SW 1271 (cell line): ENCODE measurements at places on chromosomes 6 and 20.

DNA sequence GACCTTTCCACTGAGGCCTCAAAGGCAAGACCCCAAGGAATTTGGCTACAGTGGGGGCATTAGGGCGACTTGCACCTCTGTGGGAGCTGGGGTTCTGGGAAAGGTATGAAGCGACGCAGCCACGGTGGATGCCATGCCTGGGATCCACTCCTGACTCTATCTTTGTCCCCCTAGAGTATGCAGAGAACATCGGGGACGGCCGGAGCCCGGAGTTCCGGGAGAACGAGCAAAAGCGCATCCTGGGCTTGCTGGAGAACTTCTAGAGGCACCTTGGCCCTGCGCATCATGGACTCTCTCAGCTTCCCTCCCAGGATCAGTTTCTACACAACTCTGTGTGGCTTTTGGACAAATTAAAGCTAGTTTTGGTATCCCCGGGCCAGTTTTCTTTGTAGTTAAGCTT is 31.2 kb upstream of the VSTM2L start:
- DNase-seq: no peak

- DNase-seq: no peak
Measured at GRCh38 chr20:17871886-17872285, 96.7 kb downstream of the SNX5 start.

DNA sequence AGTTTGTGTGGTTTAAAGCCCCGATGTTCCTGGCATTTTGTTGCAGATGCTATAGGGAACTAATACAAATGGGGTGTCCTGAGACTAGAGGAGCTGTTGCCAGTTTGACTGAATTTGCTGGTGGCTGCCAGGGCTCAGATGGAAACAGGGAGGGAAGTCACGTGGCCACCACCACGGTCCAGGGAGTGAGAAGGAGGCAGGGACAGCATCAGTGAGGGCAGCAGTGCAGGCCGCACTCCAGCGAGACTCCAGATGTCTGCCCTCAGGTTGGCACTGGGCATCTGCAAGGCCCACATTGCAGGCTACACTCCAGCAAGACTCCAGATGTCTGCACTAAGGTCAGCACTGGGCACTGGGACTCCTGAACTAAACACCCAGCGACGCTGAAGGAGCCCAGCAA is 86.2 kb downstream of the RAMACL start:
- no peak for DNase-seq

DNA sequence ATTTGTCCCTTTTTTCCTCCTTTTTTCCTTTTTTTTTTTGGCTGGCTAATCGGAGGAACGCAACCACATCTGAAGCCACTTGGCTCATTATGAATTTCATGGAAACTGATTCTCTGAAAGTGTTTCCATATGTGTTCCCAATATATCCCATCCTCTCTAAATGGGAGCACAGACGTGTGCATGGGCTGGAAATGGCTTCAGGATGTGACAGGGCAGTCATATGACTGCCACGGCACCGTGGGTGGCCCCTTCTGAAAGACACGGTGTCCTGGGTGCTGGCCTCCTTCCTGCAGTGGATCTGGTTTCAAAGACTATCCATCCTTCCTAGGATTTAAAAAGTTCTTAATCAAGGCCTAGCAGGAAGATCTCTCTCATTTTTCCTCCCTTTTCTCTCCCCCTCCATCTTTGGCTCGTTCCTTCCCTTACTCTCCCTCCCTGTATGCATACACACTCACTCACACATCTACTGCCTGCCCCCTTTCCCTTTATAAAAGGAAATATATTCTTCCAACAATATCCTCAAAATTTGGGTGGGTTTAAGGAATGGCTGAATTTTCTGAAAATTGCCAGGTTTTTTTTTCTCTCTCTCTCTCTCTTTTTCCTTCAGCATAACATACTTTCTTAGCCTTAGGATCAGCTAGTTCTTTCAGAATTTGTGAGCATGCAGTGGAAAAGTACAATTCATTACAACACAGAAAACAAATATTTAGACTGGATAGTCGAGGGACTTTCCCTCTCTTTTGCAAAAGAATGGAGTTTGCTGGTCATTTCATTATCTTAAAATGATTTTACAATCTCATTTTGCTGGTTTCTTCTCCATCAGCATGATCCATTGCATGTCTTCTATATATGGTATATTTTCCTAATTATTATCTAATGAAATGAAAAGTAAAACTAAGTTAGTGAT is 161.2 kb upstream of the SUPT3H start:
- DNase-seq: no peak

GRCh38 chr6:27865850-27866356 is 46.3 kb downstream of the OR2B2 start:
- DNase-seq: no peak

- DNase-seq: no peak
Measured at GRCh38 chr6:42165016-42165415, 8.1 kb upstream of the GUCA1A start.

DNA sequence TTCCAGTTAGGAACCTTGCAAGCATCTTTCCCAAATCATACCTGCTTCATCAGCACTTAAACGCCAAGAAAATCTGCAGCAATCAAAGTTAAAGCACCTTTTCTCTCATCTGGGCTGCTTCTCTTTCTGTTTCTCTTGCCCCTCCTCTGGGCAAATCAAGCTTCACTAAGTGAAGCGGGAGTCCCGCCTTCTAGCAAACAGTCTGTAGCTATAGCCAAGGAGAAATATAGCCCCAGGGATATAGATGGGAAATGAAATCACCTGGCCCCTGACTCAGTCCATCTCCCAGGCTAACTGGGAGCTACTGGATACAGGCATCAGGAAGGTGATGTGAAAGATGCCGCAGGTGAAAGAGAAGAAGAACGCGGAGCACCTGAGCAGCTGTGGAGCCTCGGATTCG is 481.9 kb downstream of the C6orf118 start:
- DNase-seq: no peak

- no peak for DNase-seq
Measured at GRCh38 chr6:31423550-31423949, 20.2 kb downstream of the MICA start.

DNA sequence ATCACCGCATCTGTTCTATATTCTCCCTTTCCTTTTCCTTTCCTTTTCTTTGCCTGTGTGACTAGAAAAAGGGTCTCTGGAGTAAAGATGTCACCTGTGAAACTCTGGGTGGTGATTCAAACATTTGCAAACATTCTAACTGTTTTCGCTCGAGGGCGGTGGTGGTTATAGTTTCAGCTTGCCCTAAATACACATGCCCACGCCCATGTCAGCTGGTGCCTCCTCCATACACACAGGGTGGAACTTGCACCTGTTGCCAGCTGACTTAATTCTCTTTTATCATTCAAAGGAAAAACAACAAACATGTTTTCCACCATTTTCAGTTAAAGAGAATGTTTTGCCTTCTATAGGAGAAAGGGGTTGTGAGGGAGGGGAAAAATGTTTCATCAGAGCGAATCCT is 381.9 kb upstream of the ARID1B start:
- DNase-seq: no peak

- no peak for DNase-seq
Measured at GRCh38 chr6:49110916-49111315, 352.1 kb downstream of the MMUT start.

- DNase-seq: no peak
Measured at GRCh38 chr6:31669676-31670075, at the start of gene LY6G5B. Gene LY6G5B, plus strand, starts transcription at chr6:31669976. Its CDS starts 975 bp downstream, at chr6:31670951.

DNA sequence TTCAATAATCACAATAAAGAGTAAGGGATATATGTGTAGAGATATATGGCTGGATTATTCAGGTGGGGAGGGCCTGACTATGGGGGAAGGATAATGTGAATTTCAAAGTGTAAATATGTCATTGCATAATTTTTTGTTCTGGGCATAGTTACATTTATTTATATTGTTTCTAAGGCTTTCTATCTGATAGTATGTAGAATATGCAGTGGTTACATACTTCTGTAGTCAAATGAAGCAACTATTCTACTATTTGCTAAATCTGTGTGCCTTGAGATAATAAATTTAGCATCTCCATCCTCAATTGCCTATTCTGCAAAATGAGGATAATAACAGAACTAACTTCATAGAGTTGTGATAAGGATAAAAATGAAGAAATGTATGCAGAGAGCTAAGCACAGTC is 359.2 kb downstream of the CDKAL1 start:
- DNase-seq: no peak

DNA sequence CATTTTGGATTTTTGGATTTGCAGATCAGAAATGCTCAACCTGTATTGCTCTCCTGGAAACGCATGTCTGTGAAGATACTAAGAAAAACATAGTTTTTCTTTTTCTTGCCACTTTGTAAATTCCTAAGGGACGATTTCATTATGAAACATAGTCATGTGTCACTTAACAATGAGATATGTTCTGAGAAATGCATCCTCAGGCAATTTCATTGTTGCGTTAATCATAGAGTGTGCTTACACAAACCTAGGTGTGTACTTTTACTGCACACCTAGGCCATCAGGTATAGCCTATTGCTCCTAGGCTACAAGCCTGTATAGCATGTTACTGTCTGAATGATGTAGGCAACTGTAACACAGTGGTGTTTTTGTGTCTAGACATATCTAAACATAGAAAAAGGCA is 13.4 kb upstream of the THEMIS start:
- DNase-seq: no peak

DNA sequence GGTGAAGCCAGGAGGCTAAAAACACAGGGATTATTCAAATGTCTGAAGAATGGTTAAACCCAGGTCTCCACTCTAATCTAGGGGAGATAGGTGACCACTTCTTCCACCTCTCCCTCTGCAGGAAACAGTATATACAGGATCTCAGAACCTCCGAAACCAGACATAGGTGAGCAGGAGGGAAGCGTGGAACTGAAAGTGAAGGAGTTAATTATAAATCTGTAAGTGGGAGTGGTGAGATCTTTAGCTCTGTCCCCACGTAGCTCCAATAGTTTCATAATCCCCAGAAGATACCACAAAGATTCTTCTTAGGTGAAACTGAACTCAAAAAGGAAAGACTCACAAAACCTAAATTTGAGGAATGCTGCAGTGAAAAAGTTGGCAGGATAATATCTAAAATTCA is 76.8 kb downstream of the THEMIS start:
- DNase-seq: no peak

GRCh38 chr6:7921632-7922092 is 11.1 kb upstream of the TXNDC5 start:
- DNase-seq: no peak

GRCh38 chr20:57713505-57713903 is 3.7 kb upstream of the PMEPA1 start:
- no peak for DNase-seq

- no peak for DNase-seq
Measured at GRCh38 chr20:2837221-2837960, 3.1 kb downstream of the PCED1A start.

DNA sequence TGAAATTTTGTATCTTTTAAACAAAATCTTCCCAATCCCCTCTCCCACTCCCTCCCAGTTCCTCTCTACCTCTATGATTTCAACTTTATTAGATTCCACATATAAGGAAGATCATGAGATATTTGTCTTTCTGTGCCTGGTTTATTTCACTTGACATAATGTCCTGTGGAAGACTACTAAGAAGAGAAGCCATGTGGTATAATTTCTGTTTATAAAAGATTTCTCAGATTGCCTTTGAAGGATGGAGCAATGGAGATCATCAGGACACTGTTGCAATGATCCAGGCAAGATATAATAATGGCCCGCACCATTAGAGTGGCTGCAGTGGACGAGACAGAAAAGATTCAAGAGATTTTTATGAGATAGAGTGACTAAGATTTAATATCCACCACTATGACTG is 13.1 kb downstream of the NRSN1 start:
- DNase-seq: no peak

GRCh38 chr6:87124074-87124473 is 29.2 kb upstream of the CGA start:
- no peak for DNase-seq

GRCh38 chr6:63584566-63584965 is 12.3 kb downstream of the LOC128125822 start:
- no peak for DNase-seq

GRCh38 chr6:158313989-158314388 is 1.7 kb downstream of the TULP4 start:
- no peak for DNase-seq

- no peak for DNase-seq
Measured at GRCh38 chr6:36769183-36769675, 70.0 kb downstream of the CPNE5 start.

- DNase-seq: no peak
Measured at GRCh38 chr6:9140172-9140571, 704.8 kb upstream of the SLC35B3 start.

DNA sequence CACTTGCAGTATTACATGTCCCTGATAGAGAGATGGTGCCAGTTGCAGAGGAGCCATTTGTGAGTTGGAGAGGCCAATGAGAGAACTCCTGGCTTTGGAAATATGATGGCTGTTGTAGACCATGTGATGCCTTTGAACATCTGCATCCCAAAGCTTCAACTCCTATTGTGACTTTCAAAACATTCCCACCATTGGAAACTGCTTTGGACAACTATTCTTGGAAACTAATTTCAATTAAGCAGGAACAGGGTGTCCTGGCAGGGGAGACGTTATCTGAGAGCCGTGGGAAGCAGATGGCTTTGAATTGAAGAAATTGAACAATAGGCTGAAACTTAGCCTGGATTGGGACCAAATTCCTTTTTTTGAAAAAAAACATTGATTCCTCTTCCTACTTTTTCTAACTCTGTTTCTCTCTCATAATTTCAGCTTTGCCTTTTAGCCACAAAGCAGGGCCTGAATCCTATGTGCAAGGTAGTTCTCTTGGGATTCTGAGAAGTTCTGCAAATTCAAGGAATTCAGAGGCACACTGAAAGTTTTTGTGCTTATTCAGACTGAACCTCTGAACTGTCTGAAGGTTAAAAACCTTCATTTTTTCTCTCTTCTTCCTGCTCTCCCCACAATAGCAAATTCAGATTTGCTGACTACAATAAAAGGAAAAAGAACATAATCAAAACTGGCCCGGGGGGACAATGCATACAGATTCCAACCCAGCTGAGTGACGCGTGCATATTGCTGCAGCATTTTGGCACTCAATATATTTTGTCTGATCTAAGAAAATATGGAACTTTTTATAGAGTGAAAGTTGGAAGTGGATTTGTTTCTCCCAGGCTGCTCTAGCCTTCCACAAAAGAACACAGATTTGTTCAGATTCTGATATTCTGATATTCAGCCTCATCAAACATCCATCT is 720.4 kb upstream of the CHD6 start:
- no peak for DNase-seq

- no peak for DNase-seq
Measured at GRCh38 chr20:62451156-62451767, 23.9 kb upstream of the RBBP8NL start.
